Foreskin fibroblast (primary cell): ENCODE measurements at places on chromosomes 5 and 9.

- peak; percentile 62 for DNase-seq
Observed at GRCh38 chr5:96655506-96655905, 6.7 kb upstream of the CAST start.

DNA sequence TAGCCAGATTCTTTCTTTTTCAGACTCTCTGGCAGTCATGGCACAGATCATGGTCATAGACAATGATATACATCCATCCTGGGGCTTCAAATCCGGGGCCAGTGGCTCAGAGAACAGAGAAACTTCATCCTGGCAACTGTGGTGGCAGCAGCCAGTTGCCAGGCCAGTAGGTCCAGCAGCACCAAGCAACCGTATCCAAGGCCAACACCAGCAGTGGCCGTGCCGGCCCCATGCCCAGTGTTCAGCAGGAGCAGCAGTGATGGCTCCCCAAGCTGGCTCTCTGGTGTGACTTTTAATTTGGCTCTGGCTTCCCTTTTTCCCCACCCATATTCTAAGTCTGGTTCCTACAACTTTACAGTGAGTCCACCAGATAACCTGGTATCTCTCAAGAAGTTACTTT lies 300.5 kb downstream of the DEPDC1B start:
- DNase-seq = no peak

DNA sequence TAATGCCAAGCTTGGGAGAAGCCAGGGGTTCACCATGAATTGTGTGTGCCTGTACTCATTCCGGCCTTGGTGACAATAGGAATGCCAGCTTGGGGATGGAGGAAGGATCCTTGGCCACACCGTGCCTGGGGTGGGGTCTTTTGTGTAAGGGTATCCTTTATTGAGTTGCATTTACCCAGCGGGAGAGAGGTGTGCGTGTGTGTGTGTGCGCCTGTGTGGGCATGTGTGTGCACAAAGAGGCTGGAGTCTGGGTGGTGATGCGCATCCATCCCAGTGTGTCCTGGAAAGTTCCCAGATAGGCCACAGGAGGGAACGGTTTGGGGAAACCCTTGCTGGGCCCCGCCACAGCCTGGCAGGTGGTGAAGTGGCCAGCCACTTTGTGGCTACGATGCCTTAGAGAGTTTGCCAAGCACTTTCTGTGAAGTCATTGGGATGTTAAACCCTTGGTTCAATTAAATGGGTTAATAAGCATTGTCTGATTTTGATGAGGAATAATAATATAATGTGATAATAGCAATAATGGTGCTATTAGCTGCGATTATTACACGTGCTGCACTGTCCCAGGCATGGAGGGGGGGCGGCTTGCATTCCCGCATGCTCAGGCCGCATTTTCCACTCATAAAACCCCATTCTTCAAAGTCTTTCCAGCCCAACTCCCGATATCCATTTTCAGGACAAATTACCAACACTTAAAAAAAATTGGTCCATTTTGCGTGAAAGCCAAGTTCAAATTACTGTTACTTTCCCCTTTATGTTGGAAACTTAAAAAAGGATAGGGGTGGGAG lies 13.7 kb downstream of the PITX1 start:
- DNase-seq = no peak

GRCh38 chr5:75037106-75037505 lies 15.3 kb downstream of the GCNT4 start:
- DNase-seq = peak; percentile 93

- DNase-seq = no peak
Observed at GRCh38 chr9:21491756-21492155, 9.6 kb upstream of the IFNE start.

- DNase-seq = peak; percentile 25
Observed at GRCh38 chr5:10734037-10734709, 26.9 kb downstream of the DAP start.

GRCh38 chr5:126364206-126364902 lies 58.9 kb upstream of the GRAMD2B start:
- no peak for DNase-seq

- no peak for DNase-seq
Observed at GRCh38 chr9:130090915-130091314, 37.2 kb downstream of the GPR107 start.

- DNase-seq = no peak
Observed at GRCh38 chr5:6043491-6044310, 334.6 kb downstream of the MED10 start.

GRCh38 chr5:59187857-59188256 lies 605.0 kb downstream of the RAB3C start:
- peak; percentile 27 for DNase-seq

DNA sequence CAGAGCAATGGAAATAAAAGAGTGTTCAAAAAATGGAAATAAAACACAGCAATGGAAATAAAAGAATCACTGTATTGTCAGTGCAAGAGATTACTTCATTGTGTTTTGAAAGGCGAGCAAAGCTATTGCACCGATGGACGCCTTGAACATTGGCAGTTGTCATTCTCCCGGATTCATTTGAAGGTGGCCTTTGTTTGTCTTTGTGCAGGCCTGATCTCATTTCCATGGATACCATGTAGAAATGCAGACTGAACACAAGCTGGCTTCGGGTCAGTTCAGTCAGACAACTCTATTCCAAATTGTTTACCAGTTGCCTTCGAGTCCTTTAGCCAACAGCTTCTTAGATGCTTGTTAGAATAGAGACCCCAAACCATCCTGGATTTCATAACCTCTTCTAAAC lies 8.3 kb downstream of the ITGA2 start:
- DNase-seq = no peak

- DNase-seq = no peak
Observed at GRCh38 chr5:6902597-6902996, 189.4 kb downstream of the TENT4A start.

DNA sequence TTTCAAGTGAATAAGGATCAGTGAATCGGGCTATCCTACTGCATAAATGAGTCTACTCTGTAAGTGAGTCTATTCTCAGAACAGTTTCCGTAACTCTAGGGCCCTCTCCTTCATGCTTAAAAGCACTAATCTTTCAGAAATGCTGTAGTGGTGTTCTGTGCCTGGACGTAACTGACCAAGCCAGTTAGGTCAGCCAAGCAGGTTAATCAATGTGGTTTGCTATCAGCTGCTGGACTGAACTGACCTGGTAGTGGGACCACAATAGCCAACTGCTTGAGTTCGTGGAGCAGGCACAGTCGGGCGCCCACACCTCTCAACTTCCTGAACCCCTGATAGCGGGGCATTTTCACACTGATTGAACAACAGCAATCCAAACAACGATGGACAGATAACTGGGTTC lies 6.8 kb downstream of the SLC1A3 start:
- no peak for DNase-seq
